WTC11 (cell line): ENCODE measurements at places on chromosomes 3 and 15.

GRCh38 chr3:127700406-127700805 is 27.7 kb downstream of the ABTB1 start:
- no peak for DNase-seq

DNA sequence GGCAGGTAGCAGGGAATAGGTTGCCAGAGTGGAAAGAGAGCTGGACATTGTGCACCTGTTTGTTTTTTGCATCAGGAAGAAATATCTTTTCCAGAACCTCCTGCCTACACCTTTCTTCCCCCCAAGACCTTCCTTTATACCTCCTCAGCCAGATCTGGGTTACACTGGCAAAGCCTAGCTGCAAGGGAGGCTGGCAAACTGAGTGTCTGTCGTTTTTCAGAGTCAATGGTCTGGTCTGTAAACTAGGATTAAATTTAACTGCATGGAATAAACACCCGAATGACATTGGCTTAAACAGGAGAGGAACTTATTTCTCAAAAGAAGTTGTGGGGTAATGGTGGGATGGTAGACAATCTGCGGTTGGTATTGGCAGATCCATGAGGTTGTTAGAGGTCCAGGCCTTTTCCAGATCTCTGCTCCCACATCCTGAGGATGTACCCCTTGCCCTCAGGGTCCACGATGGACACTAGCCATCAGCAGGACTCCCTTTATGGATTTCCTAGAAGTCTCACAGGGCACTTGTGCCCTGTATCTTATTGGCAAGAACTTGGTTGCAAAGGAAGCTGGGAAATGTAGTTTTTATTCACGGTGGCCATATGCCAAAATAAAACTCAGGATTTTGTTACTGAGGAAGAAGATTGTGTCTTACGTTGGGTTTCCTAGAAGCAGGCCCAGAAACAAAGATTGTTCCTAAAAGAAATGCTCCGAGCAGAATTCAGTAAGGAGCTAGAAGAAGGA is 3.2 kb upstream of the RARRES1 start:
- DNase-seq = no peak

DNA sequence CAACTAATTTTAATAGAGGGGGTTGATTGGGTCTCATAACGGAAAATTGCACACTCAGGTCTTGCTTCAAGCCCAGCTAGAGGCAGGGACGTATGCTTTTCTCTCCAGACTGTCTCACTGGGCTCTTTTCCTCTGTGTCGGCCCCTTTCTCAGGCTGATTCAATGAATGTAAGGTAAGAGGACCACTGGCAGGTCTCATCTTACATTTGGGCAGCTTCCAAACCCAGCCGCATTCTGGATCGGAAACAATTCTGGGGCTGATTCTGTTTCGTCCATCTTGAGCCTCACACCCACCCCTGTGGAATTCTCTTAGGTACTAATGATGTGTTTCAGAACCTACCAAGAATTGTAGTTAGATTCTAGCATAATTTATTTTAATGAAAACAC is 40.7 kb downstream of the TMEM212 start:
- no peak for DNase-seq

DNA sequence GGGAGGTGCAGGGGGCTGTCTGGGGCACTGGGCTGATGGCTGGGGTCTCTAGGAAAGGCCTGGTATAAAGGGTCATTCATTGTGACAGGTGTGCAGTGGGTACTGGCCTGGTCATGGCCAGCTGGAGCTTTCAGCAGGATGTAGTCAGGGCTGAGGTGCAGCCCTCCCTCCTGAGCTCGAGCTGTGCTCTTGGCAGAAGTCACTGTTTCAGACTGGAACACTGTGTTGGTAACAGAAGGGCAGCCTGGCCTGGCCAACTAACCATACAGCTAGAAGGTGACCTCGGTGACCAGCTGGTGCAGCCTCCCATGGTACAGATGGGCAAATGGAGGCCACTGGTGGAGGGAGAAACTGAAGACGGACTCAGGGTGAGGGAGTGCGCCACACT is 34.4 kb upstream of the LCTL start:
- DNase-seq = no peak

- no peak for DNase-seq
Observed at GRCh38 chr3:4083225-4084015, 219.7 kb upstream of the SETMAR start.

DNA sequence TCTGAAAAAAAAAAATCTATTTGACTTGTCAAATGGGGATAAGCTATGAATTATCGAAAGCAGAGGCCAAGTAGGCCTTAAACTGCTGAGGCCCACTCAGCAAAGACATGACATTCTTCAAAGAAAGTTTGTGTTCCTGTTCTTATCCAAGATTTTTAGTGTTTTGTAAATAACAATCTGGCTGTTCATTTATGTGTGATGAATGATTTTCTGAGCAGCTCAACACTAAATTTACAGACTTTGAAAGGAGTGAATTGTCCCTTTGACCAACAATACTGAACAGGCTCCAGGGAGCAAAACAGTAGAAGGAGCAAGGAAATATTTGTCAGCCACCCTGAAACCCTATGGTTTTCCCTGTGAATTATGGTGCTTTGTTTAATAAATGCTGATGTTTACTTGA is 512.6 kb upstream of the NAALADL2 start:
- no peak for DNase-seq

- DNase-seq = no peak
Observed at GRCh38 chr3:72634128-72634527, 214.1 kb downstream of the SHQ1 start.

- no peak for DNase-seq
Observed at GRCh38 chr3:17074559-17074958, 189.8 kb downstream of the PLCL2 start.

DNA sequence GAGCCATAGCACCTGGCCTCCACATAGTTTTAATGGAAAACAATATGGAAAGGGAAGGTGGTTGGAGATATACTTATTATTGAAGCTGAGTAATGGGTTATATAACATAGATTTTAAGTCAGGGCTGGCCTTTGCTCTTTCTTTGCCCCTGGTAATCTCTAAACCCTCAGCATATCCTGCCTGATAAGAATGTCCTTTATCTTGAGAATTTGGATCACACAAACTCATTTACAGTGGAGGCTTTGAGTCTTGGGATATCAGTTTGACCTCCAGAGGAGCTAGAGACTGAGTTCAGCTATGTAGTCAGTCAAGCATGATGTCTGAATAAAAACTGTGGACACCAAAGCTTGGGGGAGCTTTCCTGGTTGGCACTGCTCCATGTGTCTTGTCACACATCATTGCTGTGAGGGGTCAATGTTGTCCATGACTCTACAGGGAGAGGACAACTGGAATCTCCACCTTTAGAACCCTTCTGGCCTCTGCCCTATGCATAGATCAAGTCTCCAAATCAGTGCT is 9.0 kb upstream of the C3orf33 start:
- DNase-seq = no peak

DNA sequence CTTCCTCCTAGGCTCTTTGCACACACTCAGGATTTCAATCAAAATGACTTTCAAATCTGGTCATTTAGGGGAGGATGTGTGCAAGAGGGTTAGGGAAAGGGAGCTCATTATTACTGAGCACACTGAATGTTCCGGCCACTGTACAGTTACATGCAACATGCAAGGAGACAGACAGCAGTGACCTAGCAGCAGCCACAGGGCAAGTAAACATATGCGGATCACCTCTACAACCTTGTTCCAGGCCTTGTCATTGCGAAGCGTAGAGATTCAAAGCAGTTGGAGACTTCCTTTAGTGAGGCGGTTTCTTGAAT is 837.6 kb downstream of the AGBL1 start:
- no peak for DNase-seq

GRCh38 chr15:60804986-60805949 is 326.3 kb upstream of the ICE2 start:
- peak; percentile 73 for DNase-seq

GRCh38 chr3:14153663-14154062 is 24.7 kb downstream of the XPC start:
- DNase-seq = no peak

DNA sequence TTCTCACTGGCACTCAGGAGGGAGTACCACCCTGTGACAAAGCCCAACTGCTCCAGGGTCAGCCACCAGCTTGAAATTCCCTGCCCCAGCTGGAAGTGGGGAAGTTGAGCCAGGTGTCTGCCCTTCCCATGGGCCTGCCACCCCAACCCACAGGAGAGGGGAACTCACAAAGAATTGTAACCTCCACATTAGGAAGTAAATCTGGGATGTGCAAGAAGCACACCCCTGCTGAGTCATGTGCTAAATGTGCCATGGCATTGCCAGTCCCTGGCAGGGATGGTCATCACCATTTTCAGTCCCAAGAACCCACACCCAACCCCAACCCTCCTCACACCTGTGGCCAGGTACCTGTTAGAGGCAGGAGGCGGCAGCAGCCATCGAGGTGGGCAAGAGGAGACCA is 165.2 kb upstream of the THBS1 start:
- no peak for DNase-seq

DNA sequence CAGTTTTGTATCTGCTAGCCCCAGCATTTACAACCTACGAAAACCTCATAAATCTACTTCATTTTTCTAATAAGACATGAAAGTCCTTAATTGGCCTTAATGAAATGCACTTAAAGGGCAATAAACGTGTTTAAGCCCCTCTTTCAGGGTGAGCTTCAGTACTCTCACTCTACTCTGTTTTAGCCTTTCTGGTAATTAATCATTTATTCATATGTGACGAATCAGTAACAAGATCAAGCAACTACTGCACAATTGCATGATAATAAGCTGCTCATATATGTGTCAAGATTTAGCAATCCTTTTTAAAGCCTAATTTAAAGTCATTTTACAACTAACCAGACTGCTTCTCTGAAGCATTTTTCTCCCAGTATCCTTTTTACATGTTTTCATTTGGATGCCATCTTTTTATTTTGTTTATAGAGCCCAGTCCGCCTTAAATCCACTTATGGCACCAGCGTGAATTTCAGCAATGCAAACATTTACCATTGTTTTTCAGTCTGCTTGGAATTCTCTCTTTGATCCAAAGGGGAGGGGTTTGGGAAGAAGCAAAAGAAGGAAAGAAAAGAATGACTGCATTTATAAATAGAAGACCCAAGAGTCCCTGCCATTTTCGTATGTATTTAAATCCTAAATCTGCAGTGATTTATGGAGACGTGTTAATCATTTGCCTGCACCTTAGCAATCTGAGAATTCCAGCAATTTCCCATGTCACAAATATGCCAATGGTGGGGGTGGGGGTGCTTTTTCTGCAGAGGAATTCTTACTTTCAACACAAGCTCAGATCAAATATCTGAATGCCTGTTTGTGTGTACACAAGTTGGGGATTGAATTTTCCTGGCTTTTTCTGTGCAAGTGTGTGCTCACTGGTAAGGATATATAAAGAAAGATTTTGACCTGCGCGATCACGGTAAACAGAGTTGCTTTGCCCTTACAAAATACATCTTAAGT is 230.8 kb upstream of the TBC1D5 start:
- no peak for DNase-seq

DNA sequence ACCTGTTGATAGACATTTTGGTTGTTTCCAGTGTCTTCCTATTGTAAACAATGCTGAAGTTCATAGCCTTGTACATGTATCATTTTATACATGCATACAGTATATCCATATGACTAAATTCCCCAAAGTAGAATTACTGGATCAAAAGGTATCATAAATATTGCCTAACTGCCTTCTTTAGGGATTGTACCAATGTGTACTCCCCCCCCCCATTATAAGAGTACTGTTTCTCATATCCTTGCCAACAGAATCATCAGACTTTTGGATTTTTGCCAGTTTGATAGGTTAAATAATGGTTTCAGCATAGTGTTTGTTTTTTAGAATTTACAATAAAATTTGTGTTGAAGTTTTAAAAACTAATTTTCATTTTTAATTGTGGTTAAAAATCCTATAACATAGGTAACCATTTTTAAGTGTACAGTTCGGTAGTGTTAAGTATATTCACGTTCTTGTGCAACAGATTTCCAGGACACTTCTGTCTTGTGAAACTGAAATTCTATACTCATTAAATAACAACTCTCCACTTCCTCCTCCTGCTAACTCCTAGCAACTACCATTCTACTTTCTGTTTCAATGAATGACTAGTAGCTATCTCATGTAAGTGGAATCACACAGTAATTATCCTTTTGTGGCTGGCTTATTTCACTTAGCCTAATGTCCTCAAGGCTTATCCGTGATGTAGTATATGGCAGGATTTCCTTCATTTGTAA is 30.8 kb upstream of the MAP3K13 start:
- DNase-seq = no peak

GRCh38 chr3:165404357-165405027 is 208.3 kb upstream of the SLITRK3 start:
- no peak for DNase-seq
